ENCODE measurements at places on chromosomes 13 and 19.
A peak's percentile ranks its signal among the peaks of the same experiment; 100 is the strongest.

DNA sequence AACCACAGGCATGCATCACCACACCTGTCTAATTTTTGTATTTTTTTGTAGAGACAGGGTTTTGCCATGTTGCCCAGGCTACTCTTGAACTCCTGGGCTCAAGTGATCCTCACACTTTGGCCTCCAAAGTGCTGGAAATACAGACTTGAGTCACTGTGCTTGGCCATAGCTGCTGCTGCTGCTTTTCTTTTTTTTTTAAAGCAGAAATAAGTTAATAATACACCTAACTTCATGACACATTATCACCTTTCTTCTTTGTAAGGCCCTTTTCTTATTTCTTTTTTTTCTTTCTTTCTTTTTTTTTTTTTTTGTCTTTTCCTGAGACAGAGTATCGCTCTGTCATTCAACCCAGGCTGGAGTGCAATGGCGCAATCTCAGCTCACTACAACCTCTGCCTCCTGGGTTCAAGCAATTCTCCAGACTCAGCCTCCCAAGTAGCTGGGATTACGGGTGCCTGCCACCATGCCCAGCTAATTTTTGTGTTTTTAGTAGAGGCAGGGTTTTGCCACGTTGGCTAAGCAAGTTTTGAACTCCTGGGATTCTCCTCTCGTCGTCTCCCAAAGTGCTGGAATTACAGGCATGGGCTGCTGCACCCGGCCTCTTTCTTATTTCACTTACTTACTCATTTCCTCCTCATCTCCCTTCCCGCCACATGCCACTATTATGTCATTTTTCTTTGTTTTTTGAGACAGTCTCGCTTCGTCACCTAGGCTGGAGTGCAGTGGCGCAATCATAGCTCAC is 8.7 kb downstream of the SHKBP1 start:
- DNase-seq = no peak

- peak; percentile 89 for DNase-seq
Observed at GRCh38 chr19:48398375-48399235, 5.1 kb downstream of the GRIN2D start.

GRCh38 chr13:58960888-58961287 is 1202.8 kb downstream of the DIAPH3 start:
- DNase-seq = no peak

- DNase-seq = peak; percentile 79
Observed at GRCh38 chr19:35013041-35013819, 13.1 kb downstream of the GRAMD1A start.

GRCh38 chr19:7694499-7694898 is 7.4 kb downstream of the FCER2 start:
- DNase-seq = no peak

DNA sequence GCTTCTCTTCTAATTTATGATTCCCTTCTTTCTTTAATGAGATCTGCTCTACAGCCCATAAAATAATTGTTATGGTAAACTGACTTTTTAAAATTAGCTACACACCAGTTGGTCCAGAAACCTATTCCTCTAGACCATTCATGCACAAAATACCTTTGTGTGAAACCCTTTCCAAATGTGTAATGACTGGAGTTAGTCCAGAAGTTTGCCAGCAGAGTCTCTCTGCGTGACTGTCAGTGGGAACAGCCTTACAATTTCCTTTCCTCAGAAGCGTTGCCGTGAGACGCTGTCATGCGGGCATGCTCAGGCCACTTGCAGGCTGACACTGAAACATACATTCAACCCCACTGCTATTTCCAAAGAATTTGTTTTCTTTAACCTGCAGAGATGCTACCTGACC is 965.2 kb downstream of the PCDH9 start:
- DNase-seq = no peak

- DNase-seq = no peak
Observed at GRCh38 chr13:52651897-52652195, 790 bp upstream of the SUGT1 start.

DNA sequence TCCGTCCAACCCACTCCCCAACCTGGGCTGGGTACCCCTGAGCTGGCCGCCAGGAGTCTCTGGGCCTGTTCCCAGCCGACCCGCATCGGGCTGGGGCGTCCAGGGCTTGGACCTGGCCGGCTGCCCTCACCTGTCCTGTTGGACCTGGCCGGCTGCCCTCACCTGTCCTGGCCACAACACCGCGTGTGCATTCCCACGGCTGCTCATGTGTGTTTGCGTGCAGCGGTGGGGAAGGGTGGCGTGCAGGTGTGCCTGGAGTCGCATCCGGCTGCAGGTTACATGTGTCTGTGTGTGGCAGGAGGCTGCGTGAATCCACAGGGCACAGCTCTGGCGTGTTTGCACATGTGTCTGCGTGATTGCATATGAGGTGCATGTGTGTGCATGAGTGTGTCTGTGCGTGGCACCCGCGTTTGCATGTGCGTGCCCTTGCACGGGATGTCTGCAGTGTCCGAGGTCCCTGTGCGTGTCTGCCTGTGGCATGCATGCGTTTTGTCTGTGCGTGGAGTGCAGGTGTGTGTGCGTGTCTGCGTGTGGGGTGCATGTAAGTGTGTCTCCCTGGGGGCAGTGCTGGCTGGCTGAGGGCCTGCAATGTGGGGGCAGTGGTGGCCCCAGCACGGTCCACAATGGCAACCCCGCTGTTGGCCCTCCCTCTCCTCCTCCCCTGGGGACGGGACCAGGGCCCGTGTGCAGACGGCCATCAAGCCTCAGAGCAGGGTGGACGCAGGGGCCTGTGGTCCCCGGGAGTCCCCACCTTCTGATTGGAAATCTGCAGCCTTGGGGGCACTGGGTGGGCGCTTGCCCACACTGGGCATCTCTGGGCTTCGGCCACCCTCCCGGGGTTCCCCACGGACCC is 3.4 kb downstream of the EFNA2 start:
- DNase-seq = no peak

- no peak for DNase-seq
Observed at GRCh38 chr19:45069056-45069455, 7.2 kb downstream of the ZNF296 start.

DNA sequence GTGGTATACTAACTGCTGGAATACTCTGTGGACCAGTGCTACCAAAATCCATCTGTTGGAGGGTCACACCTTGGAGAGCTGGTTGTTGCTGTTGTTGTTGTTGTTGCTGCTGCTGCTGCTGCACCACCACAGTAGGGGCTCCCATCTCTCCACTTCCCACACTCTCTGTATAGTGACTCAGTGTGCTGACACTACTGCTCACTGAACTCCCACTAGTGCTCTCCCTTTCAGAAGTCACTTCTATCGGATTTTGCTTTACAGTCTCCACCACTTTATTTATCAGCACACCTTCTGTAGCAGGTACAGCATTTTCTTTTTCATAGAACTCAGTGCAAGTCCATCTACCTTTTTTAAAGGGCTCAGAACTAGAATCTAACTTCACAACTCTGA is 1.7 kb downstream of the TSC22D1 start:
- DNase-seq = no peak

- DNase-seq = peak; percentile 74
Observed at GRCh38 chr19:44657211-44657921, 13.7 kb downstream of the PVR start.

DNA sequence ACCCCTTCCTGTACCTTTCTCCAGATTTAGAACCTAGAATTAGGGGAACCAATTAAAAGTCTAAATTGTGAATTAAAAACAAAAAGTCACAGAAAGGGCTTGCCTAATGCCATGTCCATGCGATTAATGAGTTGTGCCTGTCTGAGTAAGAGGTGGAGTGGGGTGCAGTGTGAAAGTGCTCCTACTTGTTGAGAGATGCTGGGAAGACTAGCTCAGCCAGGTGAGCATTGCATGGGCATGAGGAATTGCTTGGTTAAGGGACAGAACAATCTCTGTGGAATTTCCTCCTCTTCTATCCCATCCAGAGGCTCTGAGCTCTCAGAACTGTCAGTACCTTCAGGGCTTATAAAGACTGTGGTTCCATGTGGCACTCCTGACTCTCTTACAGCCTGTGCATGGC is 159.0 kb upstream of the UBL3 start:
- no peak for DNase-seq

DNA sequence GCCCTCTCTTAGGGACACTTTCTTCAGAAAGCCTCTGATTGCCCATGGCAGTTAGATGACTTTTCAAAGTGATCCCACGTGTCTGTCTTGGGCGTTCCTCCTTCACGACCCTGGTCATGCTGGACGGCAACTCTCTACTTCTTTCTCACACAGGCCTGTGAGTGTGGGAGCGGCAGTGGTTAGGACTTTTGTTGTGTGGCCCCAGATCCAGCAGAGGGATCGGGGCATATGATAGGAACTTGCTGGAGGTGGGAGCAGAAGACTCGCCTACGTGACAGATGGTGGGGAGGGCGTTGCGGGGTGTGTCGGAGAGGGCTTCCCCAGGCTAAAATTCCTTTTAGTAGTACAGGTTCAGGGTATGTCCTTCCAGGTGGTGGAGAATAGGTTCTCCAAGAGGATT is 289.5 kb upstream of the MAB21L1 start:
- DNase-seq = no peak

GRCh38 chr19:19662344-19662743 is 1.1 kb downstream of the ATP13A1 start:
- DNase-seq = no peak

- DNase-seq = no peak
Observed at GRCh38 chr13:27928353-27928804, 8.6 kb downstream of the PDX1 start.

GRCh38 chr19:1340681-1341469 is 42.8 kb upstream of the NDUFS7 start:
- DNase-seq = no peak

- DNase-seq = no peak
Observed at GRCh38 chr13:102040812-102041211, 361.0 kb downstream of the FGF14 start.

GRCh38 chr13:20828539-20829364 is 55.0 kb upstream of the EEF1AKMT1 start:
- no peak for DNase-seq

DNA sequence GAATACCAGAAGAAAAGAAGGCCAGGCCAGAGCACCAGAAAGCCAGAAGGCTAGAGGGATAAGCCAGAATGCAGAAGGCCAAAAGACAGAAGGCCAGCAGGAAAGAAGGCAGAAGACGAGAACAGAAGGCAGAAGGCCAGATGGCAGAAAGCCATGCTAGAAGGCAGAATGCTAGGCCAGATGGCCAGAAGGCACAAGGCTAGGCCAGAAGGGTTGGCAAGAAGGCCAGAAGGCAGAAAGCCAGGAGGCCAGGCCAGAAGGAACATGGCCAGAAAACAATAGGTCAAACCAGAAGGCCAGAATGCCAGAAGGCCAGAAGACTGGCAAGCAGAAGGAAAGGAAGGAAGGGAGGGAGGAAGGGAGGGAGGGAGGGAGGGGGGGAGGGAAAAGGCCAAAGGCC is 188.8 kb downstream of the TUBA3C start:
- no peak for DNase-seq

DNA sequence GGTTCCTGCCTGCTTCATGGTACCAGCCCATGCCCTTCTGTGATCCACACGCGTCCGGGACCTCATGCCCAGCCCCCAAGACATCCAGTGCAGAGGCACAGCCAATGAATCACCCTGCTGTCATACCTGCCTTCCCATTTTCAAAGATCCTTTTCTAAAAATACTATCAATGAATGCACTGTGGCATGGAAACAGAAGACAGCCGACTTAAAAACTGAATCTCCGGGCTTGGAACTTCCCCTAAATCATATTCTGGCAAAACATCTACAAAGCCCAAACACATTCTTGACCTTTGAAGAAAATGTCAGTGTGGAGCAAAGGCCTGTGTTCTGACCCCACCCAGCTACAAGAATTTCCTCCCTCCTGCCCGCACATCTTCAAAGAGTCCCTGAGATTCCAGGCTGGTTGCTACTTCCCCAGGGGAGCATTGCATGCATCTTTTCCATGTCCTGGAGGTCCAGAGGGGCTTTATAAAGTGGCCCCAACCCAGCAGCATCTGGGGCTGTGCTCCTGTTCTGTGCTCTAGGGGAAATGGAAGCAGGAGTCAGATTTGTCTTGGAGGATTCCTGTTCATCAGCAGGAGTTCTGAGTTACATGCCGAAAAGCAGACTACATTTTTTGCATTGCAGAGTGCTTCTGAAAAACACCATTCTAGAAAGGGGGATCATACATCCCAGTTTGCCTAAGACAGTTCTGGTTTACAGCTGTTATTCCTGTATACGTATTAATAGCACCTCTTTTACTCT is 135.2 kb downstream of the USP12 start:
- no peak for DNase-seq

GRCh38 chr13:47518530-47518929 is 482.5 kb downstream of the SUCLA2 start:
- DNase-seq = no peak

DNA sequence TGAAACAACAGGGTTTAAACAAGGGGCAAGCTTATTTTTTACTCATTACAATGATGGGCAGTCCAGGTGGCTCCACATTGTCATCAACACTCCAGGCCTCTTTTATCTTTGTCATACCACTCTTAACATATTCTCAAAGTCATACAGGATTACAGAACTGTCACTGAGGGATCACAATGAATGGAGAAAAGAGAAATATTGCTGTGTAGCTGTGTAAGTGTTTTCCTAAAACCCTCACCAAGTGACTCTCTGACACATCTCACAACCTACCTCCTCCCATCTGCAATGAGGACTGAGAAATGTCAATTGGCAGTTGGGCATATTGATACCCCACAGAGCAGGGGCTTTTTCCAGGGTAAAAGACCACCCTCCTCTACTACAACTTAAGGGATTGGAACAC is 562.1 kb downstream of the TBC1D4 start:
- DNase-seq = no peak

GRCh38 chr13:47628666-47629065 is 372.4 kb downstream of the SUCLA2 start:
- DNase-seq = no peak

GRCh38 chr13:36370108-36370429 is 23.9 kb upstream of the SPART start:
- DNase-seq = no peak

GRCh38 chr13:24459234-24459633 is 53.3 kb downstream of the PARP4 start:
- DNase-seq = peak; percentile 10

DNA sequence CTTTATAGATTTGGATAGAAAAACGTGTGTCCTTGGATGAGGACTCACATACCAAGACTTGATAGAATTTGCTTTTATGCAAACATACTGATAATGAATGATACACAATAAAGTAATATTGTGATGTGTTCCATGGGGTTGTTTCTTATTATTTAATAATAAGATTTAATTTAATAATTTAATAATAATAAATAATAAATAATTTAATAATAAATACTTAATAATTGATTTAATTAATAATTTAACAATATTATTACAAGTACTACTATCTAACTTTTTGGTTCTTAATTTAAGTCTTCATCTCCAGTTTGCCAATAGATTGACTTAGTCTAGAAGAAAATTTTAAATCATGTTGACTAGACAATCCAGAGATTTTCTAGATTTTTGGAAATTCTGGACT is 909.2 kb upstream of the PCDH20 start:
- DNase-seq = no peak

Data from stimulated activated CD4-positive, alpha-beta T cell treated with anti-CD3 and anti-CD28 coated beads, Interleukin-1b, Interleukin-23, amount 100 ng/mL, for 48 hours (primary cell).